ENCODE measurements at places on chromosomes 6 and 20.

DNA sequence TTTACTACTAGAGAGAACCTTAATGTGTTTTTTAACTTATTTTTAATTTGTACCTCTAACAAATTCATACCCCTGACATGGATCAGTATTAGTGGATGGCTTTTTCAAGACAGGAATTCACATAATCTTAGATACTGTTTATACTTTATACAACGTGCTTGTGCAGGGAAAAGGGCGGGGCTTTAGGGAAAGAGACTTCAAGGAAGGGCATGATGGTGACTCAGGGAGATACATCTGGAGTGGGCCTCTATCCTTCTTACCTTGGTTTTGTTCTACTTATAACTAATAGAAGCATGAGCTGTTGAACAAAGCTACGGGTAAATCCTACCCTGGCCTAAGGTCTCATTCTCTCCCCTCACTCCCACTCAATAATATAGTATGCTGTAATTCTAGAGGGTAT, 160.8 kb downstream of the C6orf58 start:
- no peak overlapping the region for H3K27ac ChIP-seq
- H3K4me3 ChIP-seq, result no peak overlapping the region
- DNase-seq, result no peak
- H3K27me3 ChIP-seq, result peaks cover 4% of the 10 kb centered on the region
- H3K4me1 ChIP-seq, result no peaks in the 10 kb centered on the region

- no peak for DNase-seq
- no peaks in the 10 kb centered on the region for H3K36me3 ChIP-seq
- no peak overlapping the region for H3K4me3 ChIP-seq
- peaks cover 28% of the 10 kb centered on the region for H3K4me1 ChIP-seq
- peaks cover 22% of the 10 kb centered on the region for H3K27me3 ChIP-seq
These were observed 114.1 kb upstream of the FRMD1 start for GRCh38 chr6:168192901-168193815.

GRCh38 chr20:2364044-2364443, 16.7 kb upstream of the TGM6 start:
- peaks cover 4% of the 10 kb centered on the region for H3K27me3 ChIP-seq
- no peak overlapping the region for H3K4me3 ChIP-seq
- no peak overlapping the region for H3K27ac ChIP-seq
- no peak for DNase-seq

- no peaks in the 10 kb centered on the region for H3K4me1 ChIP-seq
- H3K27me3 ChIP-seq, result no peaks in the 10 kb centered on the region
- DNase-seq, result no peak
- H3K36me3 ChIP-seq, result no peaks in the 10 kb centered on the region
- H3K4me3 ChIP-seq, result no peak overlapping the region
These were observed 136.3 kb downstream of the CD109 start for GRCh38 chr6:73832313-73832712.

DNA sequence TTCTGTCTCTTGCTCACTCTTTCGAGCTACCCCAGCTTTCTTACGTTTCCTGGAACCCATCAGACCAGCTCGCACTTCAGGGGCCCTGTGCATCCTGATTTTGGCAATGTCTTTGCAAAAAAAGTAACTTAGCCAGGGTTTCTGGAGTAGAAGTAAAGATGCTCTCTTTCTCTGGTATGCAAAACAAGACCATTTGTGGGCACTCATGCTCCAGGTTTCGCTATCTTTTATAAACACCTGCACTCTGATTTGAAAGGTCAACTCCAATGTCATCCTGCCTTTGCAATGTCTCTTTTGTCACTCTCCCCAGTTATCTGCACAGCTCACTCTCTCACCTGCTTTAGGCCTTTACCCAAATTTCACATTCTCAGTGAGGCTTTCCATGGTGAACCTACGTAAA, 869.1 kb downstream of the QKI start:
- H3K4me1 ChIP-seq, result no peaks in the 10 kb centered on the region
- H3K36me3 ChIP-seq, result no peaks in the 10 kb centered on the region
- H3K4me3 ChIP-seq, result no peak overlapping the region
- no peak overlapping the region for H3K27ac ChIP-seq
- DNase-seq, result no peak

- no peak overlapping the region for H3K4me3 ChIP-seq
- no peaks in the 10 kb centered on the region for H3K27me3 ChIP-seq
- H3K27ac ChIP-seq, result no peak overlapping the region
- peaks cover 13% of the 10 kb centered on the region for H3K4me1 ChIP-seq
These were observed 249.3 kb upstream of the PLN start for GRCh38 chr6:118298476-118299427.

GRCh38 chr6:36961441-36962435, 7.2 kb downstream of the PI16 start:
- H3K4me3 ChIP-seq, result no peak overlapping the region
- DNase-seq, result no peak

DNA sequence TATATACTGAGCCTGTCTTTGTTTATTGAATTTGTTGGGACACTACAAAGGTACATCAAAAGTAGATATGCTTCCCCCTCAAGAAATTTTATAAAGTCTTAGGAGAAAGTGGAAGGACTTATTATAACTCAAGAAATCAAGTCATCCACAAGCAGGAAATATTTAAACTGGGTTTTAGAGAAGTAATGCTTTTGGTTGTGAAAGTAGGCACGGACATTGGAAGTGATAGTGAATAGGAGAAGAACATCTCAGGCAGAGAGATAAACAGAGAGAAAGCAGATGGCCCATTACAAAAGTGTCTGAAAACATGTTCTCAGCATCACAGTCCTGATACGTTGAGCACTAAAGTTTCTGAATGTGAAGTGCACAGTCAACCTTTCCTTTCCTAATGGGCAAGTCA, 415.6 kb upstream of the RNF217 start:
- no peak overlapping the region for H3K4me3 ChIP-seq
- H3K4me1 ChIP-seq, result peaks cover 6% of the 10 kb centered on the region
- no peaks in the 10 kb centered on the region for H3K27me3 ChIP-seq
- H3K36me3 ChIP-seq, result no peaks in the 10 kb centered on the region
- no peak for DNase-seq

DNA sequence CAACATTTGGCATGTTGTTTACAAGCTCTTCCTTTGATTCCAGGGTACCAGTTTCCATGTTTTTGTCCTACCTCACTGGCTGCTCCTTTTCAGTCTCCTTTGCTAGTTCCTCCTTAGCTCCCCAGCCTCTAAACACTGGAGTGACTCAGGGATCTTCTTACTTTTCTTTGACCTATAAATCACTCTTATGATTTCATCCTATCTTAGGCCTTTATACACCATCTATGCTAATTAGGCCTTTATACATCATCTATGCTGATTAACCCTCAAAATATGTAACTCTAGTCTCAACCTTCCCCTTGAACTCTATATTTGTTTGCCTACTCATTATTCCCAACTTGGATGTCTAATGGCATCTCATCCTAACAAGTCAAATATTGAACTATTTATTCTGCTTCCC, 9.5 kb downstream of the TMEM30A start:
- no peak overlapping the region for H3K27ac ChIP-seq
- no peak overlapping the region for H3K4me3 ChIP-seq
- DNase-seq, result no peak
- H3K36me3 ChIP-seq, result peaks cover 76% of the 10 kb centered on the region
- no peaks in the 10 kb centered on the region for H3K27me3 ChIP-seq

- H3K4me1 ChIP-seq, result peaks cover 6% of the 10 kb centered on the region
- H3K27me3 ChIP-seq, result peaks cover 27% of the 10 kb centered on the region
- no peak overlapping the region for H3K4me3 ChIP-seq
- DNase-seq, result no peak
These were observed 507.9 kb downstream of the CDH26 start for GRCh38 chr20:60465993-60466686.

- H3K4me1 ChIP-seq, result no peaks in the 10 kb centered on the region
- H3K27ac ChIP-seq, result no peak overlapping the region
- no peak for DNase-seq
- no peaks in the 10 kb centered on the region for H3K36me3 ChIP-seq
These were observed 21.0 kb upstream of the IFNGR1 start for GRCh38 chr6:137240168-137240567.

All from nephron progenitor cell (in vitro differentiated cells).